ENCODE measurements at places on chromosomes 2 and 18.

DNA sequence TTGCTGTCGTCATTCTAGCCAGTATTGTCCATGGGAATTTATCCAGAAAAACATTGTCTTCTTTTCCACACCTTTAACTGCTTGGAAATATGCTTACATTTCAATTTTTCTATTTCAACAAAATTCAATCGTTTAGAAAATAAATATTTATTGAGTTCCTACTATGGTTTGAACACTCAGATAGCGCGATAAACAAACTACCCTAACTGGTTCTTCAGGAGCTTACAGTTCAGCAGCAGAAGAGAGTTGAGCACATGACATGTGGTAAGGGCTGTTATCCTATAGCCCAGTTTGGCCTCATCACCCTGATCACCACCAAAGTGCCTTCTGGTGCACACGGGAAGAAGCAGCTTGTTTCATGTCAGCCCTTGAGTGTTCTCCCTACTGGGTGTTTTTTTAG lies 375.2 kb upstream of the SMIM21 start:
- no peak for DNase-seq

GRCh38 chr2:44358503-44358902 lies 2.8 kb downstream of the PREPL start:
- DNase-seq: no peak

- no peak for DNase-seq
These were observed 635 bp upstream of the ADRA2B start for GRCh38 chr2:96116879-96117533.

DNA sequence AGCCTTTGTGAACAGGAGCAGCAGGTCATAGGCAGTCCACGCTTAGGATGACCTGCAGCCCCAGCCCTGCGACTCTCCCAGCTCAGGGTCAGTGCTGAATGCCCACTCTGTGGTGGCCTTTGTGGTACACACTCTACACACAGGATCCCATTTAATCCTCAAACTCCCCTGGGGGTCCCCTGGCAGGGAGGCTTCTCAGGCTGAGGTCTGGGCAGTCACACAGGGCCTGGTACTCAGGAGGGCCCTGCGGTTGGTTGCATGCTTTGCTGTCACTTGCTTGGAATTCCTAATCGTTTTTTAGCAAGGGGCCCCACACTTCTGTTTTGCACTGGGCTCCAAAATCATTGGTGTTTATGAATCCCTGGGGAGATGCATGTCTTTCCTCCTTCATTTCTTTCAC lies 113.0 kb downstream of the EML6 start:
- DNase-seq: no peak

DNA sequence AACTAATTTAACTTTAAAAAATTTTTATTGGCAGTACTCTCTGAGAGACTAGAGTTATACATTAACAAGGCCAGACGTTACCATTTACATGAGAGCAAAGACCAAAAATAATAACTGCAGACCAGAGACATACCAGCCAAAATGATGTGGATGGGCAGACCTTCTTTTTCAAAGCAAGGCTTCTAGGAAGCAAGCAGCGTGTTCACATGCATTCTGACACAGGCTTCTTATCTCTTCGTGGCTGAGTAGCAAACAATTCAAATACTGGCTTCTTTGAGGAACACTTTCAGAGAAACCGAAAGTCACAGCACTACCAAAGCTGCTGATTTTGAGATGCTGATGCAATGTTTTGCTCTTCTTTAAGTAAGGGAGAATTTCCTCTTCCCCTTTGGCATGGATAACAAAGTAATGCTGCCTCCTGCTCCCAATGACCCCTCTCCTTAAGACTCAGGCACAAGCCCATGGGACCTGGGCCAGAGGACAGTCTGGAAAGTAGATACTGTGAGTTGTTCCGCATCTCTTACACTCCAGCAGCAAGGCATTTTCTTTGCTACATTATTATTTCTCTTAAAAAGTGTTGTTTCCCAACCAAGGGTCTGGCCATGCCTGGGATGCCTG lies 181.9 kb downstream of the MREG start:
- DNase-seq: no peak

- no peak for DNase-seq
These were observed 16.4 kb downstream of the EEF1B2 start for GRCh38 chr2:206176121-206176520.

- DNase-seq: no peak
These were observed 1.9 kb upstream of the STAT4 start for GRCh38 chr2:191152482-191153240.

- no peak for DNase-seq
These were observed 252.0 kb upstream of the KLHL29 start for GRCh38 chr2:23132823-23133595.

DNA sequence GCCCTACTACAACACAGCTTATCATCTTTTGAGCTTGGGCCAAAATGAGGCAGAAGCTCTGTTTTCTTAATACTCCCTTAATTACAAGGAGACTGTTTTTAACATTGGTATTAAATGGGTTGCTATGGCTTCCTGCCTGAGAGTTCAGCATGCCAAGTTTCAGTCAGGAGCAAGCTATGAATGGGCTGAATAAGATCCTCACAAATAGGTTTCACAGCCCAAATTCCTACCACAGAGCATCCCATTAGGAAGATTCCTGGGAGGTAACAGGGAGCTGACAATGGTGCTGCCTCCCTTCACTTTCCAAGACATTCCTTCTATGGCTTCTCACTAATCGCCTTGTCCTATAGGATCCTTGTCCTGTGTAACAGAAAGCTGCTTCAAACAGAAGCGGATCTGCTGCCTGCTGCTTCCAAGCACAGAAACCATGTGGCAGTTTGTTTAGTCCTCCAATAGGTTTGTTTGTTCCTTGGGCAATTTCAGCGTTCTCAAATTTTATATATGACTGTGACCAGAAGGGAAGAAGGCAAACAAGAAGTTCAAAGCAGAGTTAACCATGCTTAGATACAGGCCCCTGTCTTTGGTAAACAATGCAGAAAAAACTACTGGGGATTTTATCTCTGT lies 70.9 kb downstream of the NCKAP5 start:
- no peak for DNase-seq

DNA sequence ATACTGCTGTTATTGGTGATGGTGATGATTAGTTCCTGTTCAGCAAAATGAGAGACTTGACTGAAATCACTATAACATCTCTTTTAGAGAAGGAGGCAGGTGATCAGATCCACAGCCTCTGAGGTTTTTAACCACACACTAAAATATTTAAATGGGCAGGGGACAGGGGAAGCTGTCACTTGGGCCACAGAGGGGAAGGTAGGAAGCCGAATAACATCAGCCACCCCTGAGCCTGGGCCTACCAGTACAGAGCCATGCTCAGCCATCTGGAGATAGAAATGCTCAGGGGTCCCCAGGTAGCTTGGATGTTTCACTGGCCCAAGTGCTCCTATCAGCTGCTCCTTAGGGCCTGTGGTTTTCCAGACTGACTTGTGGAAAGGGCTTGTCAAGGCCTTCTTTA lies 122.3 kb downstream of the MRO start:
- no peak for DNase-seq

GRCh38 chr2:57333221-57333620 lies 713.4 kb upstream of the VRK2 start:
- no peak for DNase-seq

DNA sequence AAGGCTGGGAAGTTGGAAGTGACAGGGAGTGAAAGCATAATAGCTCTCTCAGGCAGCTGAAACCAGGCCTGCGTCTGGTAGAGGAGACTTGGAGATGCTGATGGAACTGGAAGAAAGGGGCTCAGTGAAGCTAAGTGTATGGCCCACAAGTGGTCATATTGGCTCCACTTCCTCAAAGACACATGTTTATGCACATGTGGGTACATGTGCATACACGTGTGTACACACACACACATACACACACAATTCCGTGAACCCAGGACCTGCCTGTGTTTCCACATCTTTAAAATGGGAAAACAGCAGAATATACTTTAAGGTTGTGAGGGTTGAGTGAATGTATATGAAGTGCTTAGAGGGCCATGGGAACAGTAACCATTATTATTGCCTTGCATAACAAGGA lies 160.9 kb downstream of the ARL6IP6 start:
- no peak for DNase-seq

DNA sequence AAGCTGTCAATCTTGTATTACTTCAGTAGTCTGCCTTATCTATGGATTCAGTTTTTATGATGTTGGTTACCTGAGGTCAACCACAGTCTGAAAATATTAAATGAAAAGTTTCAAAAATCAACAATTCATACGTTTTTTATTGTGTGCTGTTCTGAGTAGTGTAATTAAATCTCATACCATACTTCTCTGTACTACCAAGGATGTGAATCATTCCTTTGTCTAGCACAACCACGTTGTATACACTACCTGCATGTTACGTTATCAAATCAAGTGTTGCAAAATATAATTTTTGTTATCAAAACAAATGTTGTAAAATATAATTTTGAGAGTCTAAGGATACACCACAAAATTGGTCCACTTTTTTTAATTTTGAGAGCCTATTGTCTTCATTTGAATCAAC lies 590.2 kb upstream of the SETBP1 start:
- DNase-seq: no peak

GRCh38 chr2:230666885-230667712 lies 45.5 kb upstream of the CAB39 start:
- no peak for DNase-seq

DNA sequence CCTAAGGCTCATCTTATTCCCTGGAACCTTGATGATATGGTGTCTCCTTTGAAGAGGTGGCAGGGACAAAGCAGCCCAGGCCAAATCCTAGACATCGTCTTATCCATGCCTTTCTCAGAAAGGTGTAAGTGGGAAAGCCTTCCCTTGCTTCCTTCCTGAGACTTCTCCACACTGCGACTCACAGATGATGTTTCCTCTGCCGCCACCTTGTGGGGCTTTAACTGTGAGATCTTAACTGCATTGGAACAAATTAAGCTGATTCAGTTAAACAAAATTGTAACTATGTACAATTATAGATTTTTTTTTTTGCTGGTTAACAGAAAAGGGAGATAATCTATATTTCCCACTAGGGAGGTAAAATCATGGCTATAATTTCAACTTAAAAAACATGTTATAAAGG lies 10.0 kb upstream of the GCA start:
- DNase-seq: no peak

GRCh38 chr2:16824472-16824871 lies 158.8 kb upstream of the CYRIA start:
- no peak for DNase-seq

DNA sequence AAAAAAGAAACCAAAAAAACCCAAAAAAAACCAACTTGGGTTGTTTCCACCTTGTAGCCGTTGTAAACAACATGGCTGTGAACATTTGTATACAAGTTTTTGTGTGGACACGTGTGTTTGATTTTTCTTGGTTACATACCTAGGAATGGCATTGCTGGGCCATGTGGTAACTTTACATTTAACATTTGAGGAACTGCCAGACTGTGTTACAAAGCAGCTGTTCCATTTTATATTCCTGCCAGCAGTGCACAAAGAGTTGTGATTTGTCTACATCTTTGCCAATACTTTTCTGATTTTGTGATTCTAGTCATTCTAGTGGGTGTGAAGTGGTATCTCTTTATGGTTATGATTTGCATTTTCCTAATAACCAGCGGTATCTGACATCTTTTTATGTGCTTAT lies 22.5 kb downstream of the LPIN1 start:
- no peak for DNase-seq

DNA sequence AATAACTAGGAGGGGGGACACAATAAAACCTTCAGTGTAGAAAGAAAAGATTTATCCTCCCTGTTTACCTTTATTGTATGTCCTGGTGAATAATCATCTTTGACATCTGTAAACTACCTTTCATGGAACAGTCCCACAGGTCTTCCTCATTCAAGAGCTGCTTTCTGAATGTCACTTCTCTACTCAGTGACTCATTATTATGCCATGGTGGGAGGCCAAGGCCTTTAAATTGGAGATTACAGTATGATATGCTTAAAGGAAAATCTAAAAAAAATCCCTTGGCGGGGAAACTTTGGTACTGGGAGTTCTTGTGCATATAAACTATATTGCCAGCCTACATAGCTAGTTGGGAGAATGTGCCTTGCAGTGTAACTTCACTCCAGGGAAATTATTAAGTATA lies 713.0 kb downstream of the TDRD15 start:
- no peak for DNase-seq

DNA sequence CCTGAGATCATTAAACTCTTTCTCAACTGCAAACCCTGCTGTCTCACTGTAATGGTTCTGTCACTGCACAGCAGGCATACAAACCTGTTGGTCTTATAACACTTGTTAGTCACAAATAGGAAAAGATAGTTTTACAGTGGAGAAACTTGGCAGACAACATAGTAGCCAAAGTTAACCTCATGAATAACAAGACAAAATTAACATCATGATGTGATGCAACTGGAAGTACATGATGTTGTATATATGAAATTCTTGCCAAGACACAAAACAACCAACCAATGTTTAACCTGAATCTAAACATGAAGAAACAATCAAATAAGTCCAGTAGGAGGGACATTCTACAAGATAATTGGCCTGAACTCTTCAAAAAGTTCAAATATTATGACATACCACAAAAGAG lies 189.3 kb downstream of the RNF152 start:
- no peak for DNase-seq

DNA sequence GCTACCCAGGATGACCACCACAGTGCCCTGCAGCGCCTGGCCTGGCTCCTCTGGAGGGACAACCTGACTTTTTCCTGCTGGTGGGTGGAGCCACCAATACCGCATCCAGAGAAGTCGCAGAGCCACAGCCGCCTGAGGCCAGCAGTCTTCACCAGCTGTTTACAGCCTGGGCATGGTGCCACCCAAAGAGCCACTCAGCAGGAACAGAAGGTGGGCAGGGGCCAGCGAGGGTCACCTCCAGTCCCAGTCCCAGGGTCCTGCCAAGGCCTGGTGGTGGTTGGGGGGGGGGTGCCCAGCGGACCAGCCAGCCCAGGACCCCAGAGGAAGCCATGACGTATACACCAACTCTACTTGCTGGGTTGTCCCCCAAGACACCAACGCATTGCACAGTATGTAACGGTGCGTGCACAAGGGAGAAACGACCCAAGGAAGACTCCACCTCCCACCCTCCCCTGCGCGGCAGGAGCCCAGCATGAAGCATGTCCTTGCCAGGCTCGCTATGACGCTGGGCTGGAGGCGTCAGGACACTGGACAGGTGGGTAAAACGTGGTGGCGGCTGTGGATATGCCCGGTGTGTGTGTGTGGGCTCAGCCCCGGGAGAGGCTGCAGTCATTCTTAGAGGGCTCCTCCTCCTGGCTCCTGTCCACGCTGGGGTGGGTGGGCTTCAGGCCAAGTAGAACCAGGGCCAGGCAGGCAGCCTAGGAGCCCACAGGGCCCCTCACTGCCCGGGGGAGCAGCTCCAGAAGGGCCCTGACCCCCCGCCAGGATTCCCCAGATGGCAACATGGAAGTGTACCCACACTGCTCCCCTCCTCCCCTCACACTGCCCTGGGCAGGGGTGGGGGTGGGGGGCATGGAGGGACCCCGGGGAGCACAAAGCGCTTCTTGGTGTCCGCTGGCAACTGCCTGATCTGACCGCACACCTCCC lies 49.3 kb downstream of the HS6ST1 start:
- DNase-seq: no peak

GRCh38 chr18:25464227-25464626 lies 112.3 kb upstream of the ZNF521 start:
- no peak for DNase-seq

- no peak for DNase-seq
These were observed 275.4 kb upstream of the HS6ST1 start for GRCh38 chr2:128593879-128594650.

All from NCI-H2081 treated with DMSO at 0.1 percent for 48 hours (cell line).